Stimulated activated CD8-positive, alpha-beta memory T cell treated with anti-CD3 and anti-CD28 coated beads, Interleukin-4, amount 100 ng/mL, for 1 hour (primary cell): ENCODE measurements at places on chromosomes 12 and 14.

DNA sequence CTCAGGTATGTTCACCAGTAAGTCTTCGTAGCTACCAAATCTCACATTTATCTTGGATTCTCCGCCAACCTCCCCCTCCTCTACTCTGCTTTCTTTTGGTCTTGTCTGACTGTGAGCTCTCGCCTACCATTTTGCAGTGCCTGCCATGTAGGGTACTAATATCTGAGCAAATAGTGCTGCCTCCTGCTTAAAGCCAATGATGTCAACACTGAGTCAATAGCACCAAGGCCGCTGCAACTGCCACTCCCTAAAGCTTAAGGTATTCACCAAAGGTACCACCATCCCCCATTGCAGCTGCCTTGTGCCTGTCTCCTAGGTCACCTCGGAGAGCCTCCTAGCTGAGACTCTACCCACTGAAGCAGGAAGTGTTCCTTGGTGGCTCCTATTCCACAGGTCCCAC, 114.8 kb upstream of the FUT8 start:
- DNase-seq, result no peak

DNA sequence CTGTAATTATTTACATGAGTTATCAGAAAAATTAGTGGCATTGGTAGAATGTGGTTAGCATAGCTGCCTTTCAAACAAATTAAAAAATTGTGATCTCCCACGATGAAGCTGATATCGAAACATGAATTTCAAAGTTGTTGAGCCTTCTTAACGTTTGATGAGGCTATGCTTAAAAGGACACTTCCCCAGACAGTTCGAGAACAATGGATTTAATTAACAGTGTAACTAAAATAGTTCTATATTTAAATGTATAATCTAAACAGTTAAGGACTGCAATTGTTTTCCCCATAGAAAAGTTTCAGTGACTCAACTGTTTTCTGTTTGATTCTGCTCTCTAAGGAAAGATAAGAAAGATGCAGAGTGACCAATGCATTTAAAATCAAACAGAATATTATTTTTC, 1.6 kb downstream of the CLEC2B start:
- DNase-seq, result no peak

DNA sequence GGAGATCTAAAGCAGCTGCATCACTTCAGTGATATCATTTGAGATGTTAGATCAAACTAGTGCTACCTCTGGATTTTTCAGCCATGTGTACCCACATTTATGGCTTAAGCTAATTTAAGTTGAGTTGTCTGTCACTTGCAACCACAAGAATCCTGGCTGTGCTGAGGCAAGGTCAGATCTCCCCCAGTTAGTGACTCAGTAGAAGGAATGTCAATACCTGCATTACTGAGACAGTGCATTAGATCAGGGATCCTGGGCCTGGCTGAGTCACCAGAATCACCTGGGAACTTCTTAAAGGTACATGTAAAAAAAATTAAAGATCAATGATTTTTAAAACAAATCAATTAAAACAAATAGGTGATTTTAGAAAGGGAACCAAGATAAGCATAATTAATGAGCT, 84.6 kb upstream of the GRIN2B start:
- DNase-seq, result no peak

- no peak for DNase-seq
Observed at GRCh38 chr14:59004012-59004411, 184.5 kb upstream of the DAAM1 start.
